ENCODE measurements at places on chromosomes 2 and 18. TPM values are rescaled to one million over a fixed set of nuclear protein-coding genes. Genes with fewer than 3 reads are reported as not detected.

Gene SLC14A1
- total RNA-seq: 4.5 TPM

Gene UPP2
- not detected for total RNA-seq

Gene LYPD6
- total RNA-seq: 4.5 TPM

Gene CERKL
- total RNA-seq: 0.15 TPM

Gene KRTCAP3
- total RNA-seq: not detected

Gene CHRNA1
- total RNA-seq: 0.15 TPM

Gene IL36B
- total RNA-seq: not detected

Gene RAB6D
- not detected for total RNA-seq

Gene ARL6IP6
- total RNA-seq: 28.2 TPM

Gene RAB17
- under 0.01 TPM for total RNA-seq
